ENCODE measurements at places on chromosomes 7 and 10.

GRCh38 chr10:70352401-70353097, 29.9 kb downstream of the LRRC20 start:
- no peak for DNase-seq

- DNase-seq = no peak
Measured at GRCh38 chr7:51783241-51783640, 466.6 kb upstream of the COBL start.

DNA sequence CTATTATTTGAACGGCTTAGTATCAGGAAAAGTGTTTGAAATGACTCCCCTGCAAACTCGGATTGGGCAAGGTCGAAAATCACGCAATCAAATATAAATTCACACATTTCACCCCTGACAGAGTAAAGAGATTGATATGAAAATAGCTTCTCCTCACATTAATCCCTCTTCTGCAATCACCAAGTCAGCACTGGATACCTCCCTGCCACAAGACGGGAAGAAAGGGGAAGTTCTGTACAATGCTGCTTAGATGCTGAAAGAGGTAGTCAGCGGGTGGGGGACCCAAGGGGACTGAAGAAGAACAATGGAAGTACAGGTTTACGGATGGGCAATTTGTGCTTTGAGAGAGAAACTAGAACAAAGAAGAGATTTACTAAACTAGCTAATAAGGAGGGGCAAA, 72.0 kb upstream of the ANK3 start:
- DNase-seq = no peak

GRCh38 chr7:84801396-84801795, 385.5 kb downstream of the SEMA3D start:
- DNase-seq = no peak

GRCh38 chr7:106216517-106216922, 68.3 kb downstream of the NAMPT start:
- no peak for DNase-seq

DNA sequence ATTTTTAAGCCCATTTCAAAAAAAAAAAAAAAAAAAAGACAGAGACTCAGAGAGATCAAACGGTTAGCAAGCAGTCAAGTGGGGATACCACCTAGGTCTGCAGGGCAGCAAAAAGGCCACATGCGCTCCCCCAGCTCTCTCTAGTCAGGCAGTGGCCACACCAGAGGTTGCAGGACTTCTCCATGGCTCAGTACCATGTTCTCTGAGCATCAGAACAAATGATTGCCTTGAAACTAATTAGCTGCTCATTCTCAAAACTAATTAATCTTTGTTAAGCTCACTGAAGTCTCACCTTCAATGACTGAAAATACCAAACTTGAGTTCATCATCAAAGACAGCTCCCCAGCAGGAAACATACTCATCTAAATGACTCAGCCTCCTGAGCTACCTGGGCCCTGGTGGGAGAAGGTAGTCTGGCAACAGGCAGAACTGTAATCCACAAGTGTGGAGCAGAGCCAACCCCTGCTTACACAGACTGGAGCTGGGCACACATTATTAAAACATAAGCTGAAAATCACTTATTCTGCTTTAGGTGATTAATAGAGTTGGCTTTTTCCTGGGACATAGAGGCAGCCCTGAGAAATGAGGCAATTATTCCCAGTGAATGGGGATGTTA, 319.6 kb downstream of the GRID1 start:
- DNase-seq = no peak

Measured in activated naive CD4-positive, alpha-beta T cell (primary cell).